ENCODE measurements at places on chromosomes 7 and 10. TPM values are rescaled to one million over a fixed set of nuclear protein-coding genes. Genes with fewer than 3 reads are reported as not detected.

The ASB4 gene
- total RNA-seq = 1.5 TPM

- peaks cover 6% of the 10 kb centered on the region for H3K4me1 ChIP-seq
- no peaks in the 10 kb centered on the region for H3K36me3 ChIP-seq
- peak overlapping the region; percentile 79 for H3K27ac ChIP-seq
- DNase-seq = no peak
- H3K4me3 ChIP-seq = no peak overlapping the region
These were observed 105.1 kb downstream of the FAM107B start for GRCh38 chr10:14669576-14669975.

The ANKIB1 gene
- 27.4 TPM for total RNA-seq

The SPDYE9 gene
- total RNA-seq = not detected

GRCh38 chr10:127485153-127485857 lies 63.8 kb upstream of the NPS start:
- no peaks in the 10 kb centered on the region for H3K4me1 ChIP-seq
- no peaks in the 10 kb centered on the region for H3K27me3 ChIP-seq
- no peak for DNase-seq
- H3K4me3 ChIP-seq = no peak overlapping the region
- H3K27ac ChIP-seq = no peak overlapping the region

- no peaks in the 10 kb centered on the region for H3K4me1 ChIP-seq
- no peak for DNase-seq
- H3K27me3 ChIP-seq = no peaks in the 10 kb centered on the region
- no peak overlapping the region for H3K27ac ChIP-seq
- H3K36me3 ChIP-seq = no peaks in the 10 kb centered on the region
These were observed 60.4 kb upstream of the RAPGEF5 start for GRCh38 chr7:22417349-22417748.
